ENCODE measurements at places on chromosomes 2 and 18.

DNA sequence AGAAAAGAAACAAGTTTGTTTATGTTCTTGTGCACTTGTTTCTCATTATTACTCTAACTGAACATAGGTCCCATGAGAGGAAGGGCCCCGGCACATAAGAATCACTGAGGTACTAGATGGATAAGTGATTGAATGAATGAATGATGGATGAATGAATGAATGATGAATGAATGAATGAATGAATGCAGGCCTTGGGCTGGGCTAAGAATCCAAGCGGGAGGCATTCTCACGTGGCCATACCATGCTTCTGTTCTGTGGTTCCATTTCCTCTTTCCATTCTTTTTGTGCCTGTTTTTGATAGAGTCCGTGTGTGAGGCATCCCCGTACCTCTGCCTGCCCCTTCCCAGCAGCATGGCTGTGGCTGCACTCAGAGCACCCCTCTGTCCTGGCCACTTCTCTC lies 94.8 kb downstream of the SH3BP4 start:
- DNase-seq: no peak

DNA sequence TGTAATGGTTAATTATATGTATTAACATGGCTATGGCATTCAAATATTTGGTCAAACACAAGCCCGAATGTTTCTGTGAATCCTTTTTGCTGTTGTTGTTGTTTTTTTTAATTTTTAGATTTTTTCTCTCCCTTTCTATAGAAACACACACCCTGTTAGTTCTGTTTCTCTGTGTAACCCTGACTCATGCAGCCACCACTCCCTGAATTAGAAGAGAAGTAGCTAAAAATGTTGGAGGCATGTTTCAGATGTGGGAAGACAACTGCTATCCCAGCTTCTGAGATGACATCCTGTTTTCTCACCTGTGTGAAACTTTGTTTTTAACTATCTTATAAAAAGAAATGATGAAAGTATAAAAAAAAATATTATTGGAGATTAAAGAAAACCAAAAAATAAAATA lies 219.6 kb upstream of the RGPD4 start:
- no peak for DNase-seq

DNA sequence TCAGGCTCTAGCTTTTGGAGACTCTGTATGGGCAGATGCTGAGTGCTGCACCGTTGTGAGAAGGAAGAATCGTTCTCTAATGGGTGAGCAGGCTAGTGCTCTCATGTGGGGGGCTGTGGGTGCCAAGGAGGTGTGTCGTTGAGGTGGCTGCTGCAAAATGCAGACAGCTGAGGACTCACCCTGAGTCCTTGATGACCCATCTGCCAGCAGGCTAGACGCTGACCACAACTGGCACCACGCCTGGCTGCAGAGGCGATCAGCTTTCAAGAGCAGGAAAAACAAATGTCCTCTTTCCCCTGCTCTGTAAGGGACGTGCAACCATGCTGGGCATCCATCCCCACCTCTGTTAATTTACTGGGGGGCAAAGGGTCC lies 48.2 kb downstream of the HAUS1 start:
- peak; percentile 57 for DNase-seq

- no peak for DNase-seq
Observed at GRCh38 chr2:233084488-233084887, 24.3 kb downstream of the INPP5D start.

- no peak for DNase-seq
Observed at GRCh38 chr18:47901624-47902362, 28.7 kb downstream of the SMAD2 start.

GRCh38 chr2:212328136-212328535 lies 210.5 kb downstream of the ERBB4 start:
- DNase-seq: no peak

DNA sequence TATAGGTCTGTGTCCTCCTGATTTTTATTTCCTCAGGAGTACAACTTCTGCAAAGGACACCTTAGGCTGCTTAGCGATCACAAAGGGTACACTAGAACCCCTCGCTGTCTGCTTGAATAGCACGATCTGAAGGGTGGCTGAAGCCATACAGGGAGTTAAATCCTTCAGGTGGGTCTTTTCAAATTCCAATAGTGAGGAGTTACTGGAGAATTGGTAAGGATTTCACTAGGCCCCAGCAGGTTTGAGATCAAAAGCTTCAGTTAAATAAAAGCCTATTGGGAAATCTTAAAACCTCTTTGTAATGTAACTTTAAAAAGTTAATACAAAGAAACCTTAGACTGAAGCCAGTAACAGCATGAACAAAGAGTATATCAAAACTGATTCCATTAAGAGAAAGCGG lies 613.1 kb downstream of the ZEB2 start:
- DNase-seq: no peak

DNA sequence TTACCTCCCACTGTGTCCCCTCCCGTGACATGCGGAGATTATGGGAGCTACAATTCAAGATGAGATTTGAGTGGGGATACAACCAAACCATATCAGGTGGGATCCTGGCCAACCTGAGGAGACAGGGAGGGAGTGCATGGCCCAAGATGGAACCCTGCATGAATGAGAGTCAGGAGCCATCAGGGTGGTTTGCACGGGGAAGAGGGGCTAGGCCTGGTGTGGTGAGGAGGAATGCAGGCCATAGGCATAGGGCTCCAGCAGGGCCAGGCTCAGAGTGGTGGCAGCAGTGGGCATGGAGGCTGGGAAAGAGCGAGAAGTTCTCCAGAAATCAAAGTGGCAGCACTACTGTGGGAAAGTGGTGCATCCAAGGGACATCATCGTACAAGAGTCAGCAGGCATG lies 74.0 kb upstream of the BCL2L11 start:
- DNase-seq: no peak

GRCh38 chr18:31294199-31294747 lies 23.7 kb upstream of the DSG1 start:
- DNase-seq: no peak

DNA sequence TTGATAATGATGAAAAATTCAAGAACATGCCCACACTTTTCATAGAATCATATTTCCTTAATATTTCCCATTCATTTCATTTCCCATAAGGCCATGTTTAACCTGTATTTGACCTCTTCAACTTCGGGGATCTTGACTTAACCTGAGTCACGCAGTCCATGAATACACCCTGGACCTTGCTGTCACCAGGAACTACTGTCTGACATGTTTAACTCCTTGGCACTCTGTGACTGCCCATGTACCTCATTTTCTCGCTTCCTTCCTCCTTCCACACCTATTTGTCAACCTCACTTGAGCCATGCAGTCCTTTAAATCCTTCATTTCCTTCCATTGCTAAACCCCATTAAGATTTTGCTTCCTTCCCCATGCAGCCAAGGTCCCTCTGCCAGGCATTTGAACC lies 16.3 kb downstream of the ABCB11 start:
- no peak for DNase-seq

GRCh38 chr2:112623913-112624777 lies 21.6 kb upstream of the SLC20A1 start:
- peak; percentile 47 for DNase-seq

- no peak for DNase-seq
Observed at GRCh38 chr2:242038928-242039341, 169.4 kb downstream of the RTP5 start.

DNA sequence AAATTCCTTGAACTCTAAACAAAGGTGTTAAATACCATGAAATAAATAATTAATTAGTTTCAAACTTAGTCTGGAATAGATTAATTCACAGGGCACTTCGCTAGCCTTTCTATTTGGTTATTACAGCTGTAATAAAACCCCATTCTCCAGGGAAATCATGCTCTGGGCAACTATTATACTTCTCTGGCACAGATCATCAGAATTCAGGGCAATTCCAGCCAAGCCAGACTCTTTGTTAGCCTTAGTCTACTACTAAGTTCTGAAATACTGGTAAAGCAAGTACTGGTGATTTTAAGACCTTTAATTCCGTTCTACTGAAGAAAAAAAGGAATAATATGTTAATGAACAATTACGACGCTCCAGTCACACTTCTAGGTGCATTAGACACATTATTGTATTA lies 123.4 kb upstream of the PDE1A start:
- no peak for DNase-seq

DNA sequence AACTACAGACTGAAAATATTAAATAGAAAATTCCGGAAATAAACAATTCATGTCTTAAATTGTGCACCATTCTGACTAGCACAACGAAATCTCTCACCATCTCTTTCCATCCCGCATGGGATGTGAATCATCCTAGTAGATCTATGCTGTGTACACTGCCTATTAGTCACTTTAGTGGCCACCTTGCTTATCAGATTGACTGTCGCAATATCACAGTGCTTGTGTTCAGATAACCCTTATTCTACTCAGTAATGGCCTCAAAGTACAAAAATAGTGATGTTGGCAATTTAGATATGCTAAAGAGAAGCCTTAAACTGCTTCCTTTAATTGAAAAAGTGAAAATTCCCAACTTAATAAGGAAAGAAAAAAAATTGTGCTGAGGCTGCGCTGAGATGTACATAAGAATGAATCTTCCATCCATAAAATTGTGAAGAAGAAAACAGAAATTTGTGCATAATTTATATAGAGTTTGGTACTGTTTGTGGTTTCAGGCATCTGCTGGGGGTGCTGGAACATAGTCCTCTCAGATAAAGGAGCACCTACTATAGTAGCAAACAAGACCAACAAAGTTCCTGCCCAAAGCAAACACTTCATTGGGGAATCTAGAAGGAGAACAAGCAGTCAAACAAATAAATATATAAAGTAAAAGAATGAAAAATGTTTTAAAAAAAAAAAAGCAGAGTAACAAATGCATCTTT lies 12.0 kb downstream of the PSMD1 start:
- peak; percentile 69 for DNase-seq

DNA sequence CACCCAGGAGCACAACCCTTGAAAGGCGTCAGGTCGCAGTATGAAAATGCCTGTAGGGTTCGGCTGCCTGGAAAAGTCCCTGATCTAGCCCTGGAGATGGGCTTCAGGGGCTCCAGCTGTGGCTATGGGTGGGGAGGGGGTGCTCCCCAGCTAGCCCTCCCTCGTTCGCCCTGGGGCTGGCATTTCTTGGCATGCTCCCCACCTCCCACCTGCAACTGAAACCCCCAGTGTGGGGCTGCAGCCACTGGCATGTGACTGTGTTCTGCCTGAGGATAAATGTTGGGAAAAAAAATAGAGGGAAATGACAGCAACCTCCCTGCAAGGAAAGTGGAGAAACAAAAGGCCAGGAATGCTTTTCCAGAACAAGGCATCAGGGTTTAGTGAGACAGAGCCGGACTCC lies 109.2 kb downstream of the COPS8 start:
- no peak for DNase-seq

GRCh38 chr2:224174521-224174920 lies 135.4 kb upstream of the SERPINE2 start:
- DNase-seq: no peak

GRCh38 chr18:39019989-39020388 lies 1454.4 kb upstream of the CELF4 start:
- no peak for DNase-seq

- DNase-seq: no peak
Observed at GRCh38 chr2:195049372-195050031, 607.5 kb upstream of the SLC39A10 start.

GRCh38 chr18:32289483-32290075 lies 99.7 kb downstream of the MEP1B start:
- DNase-seq: peak; percentile 59

GRCh38 chr2:160582081-160582480 lies 88.5 kb upstream of the RBMS1 start:
- DNase-seq: no peak

DNA sequence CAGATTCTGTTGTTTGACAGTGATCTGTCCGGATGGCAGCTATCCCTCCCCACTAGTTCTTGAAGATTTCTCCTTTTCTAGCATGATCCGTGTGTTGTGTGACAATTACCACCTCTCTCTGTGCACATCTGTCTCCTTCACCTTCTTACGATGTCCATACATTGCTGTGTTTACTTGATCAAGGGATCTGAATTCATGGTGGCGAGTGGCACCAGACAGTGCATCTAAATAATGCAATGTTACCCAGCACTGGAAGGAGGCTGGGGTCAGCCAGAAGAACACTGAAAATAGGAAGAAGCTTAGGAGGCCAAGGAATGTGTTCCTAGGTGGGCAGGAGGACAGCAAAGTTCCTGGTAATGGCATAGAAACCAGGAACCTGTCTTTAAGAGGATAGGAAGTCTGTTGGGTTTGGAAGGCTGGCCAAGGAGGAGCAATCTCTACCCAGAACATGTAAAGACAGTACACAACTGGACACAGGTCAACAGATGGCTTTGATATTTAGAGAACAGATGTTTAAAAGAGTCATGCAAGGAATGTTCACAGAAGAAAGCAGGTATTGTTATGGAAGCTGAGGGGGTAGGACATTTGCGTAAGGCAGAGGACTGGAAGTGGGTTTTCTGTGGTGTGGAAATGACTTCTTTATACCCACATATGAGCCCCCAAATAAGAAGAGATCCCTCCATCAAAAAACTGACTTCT lies 126.4 kb downstream of the HRH4 start:
- no peak for DNase-seq

- DNase-seq: peak; percentile 55
Observed at GRCh38 chr2:219073413-219074129, 12.8 kb upstream of the IHH start.

GRCh38 chr2:143802242-143802641 lies 673.0 kb downstream of the ARHGAP15 start:
- no peak for DNase-seq

GRCh38 chr2:149160701-149161217 lies 122.3 kb downstream of the LYPD6B start:
- DNase-seq: no peak

- DNase-seq: no peak
Observed at GRCh38 chr2:153946036-153946435, 74.3 kb downstream of the GALNT13 start.

DNA sequence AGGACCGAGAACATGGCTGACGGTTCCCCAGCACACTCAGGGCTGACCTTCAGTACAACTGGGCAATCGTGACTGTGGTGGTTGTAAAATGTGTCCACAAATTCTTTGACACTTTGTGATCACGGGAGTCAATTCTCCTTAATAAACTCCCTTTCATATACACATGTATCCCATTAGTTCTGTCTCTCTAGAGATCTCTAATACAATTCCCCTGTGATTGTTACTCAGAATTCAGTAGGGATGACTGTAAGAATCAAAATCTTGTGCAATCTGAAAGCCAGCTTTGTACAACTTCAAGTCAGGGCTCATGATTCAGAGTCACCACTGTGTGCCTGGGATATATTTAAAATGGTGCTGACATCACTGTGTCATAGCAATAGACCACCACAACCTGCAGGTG lies 89.5 kb upstream of the LMAN1 start:
- no peak for DNase-seq

DNA sequence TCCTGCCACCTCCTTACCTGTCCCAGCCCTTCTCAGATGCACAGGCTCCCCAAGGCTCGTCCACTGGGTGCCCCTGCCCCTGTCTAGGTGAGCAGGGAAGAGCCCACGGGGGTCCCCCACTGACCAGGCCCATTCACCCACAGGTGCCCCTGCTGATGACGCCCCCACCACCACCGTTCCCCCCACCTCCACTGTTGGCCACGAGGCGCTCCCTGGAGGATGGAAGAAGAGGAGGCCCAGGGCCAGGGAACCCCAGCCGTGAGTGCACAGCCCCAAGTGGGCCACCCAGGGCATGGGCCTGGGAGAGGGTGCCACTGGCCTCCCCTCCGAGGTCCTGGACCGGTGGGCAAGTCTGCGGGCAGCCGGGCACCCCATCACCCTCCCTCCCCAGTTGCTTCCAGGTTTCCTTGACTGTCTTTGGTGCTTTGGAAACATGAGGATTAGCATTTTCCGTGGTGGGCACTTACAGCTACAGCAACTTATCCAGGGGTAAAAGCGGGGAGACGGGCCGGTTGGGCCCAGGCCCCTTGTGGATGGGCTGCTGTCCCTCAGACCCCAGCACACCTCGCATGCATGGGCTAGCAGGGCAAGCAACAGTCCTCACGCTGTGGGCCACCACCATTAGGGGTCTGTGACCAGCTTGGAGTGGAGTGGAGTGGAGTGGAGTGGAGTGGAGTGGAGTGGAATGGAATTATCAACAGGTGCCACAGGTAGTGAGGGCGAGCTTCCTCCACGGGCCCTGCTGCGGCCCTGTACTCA lies 13.2 kb upstream of the KLHL30 start:
- DNase-seq: no peak
